ENCODE measurements at places on chromosomes 11 and 22.

DNA sequence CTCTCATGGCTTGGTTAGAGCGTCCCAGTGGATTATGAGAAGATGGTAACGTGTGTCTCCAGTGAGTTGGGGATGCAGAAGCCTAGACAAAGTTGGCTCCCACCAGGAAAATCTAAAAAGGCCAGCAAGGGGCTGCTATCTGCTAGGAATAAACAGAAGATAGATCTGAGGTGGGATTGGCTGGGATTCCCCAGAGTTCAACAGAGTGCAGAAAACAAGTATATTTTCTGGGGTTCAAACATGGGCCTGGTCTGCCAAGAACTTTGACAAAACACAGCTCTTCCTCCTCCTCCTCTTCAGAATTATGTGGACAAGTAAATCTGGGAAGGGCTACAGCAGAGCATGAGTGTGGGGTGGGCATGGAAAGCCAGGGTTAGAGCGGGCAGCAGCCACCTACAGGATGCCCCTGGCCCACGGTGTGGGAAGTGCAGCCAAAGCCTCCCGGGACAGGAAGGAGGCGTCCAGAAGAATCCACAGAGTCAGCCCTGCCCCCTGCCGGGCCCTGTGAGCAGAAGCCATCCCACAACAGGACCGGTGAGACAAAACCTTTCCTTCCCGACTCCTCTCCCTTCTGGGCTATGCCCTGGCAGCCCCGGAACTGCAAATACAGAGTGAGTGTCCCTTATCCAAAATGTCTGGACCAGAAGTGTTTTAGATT is 67.1 kb downstream of the CD82 start:
- DNase-seq: no peak

DNA sequence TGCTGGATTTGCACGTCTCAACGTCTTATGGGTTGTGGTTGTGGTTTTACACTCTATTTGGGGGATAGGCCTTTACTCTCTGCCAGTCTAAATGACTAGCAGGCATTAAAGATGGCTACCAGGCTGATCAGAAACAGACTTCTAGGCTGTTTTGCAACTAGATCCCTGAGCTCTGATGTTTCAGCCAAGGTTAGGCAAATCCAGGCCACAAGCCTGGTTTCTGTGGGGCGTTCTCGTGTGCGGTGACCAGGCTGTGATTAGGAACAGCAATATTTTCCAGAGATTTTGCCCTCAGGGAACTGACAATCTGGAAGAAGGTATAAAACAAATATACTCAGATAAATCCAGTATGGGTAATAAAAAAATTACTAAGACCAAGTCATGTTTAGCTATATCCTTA is 502.4 kb downstream of the INSC start:
- no peak for DNase-seq

- DNase-seq: no peak
These were observed 150.7 kb downstream of the BRD1 start for GRCh38 chr22:49676783-49677494.

DNA sequence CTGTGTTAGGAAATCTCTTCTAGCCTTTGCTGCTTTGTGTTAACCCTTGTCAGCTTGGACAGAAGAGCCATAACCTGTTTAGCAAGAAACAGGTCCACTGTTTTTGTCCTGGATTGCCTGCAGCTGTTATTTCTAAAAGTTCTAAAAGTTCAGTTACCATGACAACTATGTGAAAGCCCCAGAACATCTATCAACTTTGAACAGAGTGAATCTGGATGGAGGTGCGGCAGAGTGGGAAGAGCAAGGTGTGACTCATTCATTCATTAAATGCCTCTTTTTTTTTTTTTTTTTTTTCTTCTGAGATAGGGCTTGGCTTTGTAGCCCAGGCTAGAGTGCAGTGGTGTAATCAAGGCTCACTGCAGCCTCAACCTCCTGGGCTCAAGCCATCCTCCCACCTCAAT is 50.5 kb downstream of the RBX1 start:
- peak; percentile 21 for DNase-seq

DNA sequence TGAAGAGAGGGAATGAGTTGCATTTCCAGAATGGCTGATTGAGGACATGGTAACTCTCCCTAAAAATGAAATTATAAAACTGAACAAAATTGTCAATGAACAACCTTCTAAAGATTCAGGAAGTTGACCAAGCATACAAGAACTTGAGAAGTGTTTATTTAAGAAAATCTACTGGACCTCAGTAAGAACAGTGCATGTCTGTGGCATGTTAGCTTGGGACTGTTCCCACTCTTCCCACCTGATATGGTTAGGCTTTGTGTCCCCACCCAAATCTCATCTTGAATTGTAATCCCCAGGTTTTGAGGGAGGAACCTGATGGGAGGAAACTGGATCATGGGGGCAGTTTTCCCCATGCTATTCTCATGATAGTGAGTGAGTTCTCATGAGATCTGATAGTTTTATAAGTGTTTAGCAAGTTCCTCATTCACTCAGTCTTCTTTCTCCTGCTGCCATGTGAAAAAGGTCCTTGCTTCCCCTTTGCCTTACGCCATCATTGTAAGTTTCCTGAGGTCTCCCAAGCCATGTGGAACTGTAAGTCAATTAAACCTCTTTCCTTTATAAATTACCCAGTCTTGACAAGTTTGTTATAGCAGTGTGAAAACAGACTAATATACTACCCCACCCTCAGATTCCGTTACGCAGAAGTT is 15.4 kb downstream of the MS4A13 start:
- no peak for DNase-seq
